Mesenchymal stem cell (in vitro differentiated cells and primary cell): ENCODE measurements at places on chromosomes 3 and 15.

DNA sequence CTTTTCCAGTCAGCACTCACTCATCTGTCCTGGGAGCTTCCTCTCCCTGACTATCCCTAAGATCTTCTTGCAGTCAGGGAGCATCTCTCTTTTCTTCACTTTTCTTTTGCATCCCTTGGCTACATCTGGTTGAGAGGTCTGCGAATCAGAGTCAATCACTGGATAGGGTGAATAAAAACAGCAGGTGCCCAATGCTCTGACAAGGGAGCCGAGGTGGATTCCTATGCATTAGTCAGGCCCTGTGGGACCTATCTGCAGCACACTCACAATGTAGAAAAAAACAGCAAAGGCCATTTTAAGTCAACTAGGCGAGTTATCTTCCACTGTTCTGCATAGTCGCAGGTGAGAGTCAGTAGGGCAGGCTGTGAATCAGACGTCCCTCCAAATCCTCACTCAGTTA is 35.5 kb downstream of the DZIP1L start:
- H3K4me1 ChIP-seq: peaks cover 41% of the 10 kb centered on the region
- no peak overlapping the region for H3K4me3 ChIP-seq
- peak overlapping the region; percentile 93 for H3K27ac ChIP-seq

- DNase-seq: no peak
- H3K4me3 ChIP-seq: no peak overlapping the region
- no peaks in the 10 kb centered on the region for H3K4me1 ChIP-seq
- H3K27me3 ChIP-seq: no peaks in the 10 kb centered on the region
These were observed 135.7 kb upstream of the RAD18 start for GRCh38 chr3:9098716-9099675.

GRCh38 chr3:107142171-107142570 is 235.1 kb upstream of the CCDC54 start:
- no peak for DNase-seq
- H3K36me3 ChIP-seq: no peaks in the 10 kb centered on the region
- H3K27me3 ChIP-seq: no peaks in the 10 kb centered on the region
- H3K27ac ChIP-seq: no peak overlapping the region
- H3K4me3 ChIP-seq: no peak overlapping the region

DNA sequence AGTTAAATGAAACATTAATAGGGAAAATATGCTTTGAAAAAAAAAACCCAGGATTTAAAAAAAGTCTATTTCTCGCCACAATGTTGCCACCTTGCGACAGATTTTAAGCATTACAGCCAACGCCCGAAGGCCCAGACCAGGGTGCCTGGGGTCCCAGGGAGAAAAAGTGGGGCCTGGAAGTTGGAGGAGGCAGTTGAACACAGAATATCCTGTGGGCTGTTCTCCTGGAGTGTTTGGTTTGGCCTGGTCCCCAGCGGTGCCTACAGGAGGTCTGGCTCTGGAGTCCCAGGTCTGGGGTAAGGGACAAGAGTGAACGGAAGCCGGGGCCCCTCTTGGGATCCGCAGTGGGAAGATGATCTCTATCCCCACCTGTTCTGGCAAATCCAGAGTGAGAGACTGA is 3.4 kb downstream of the RNU6-1 start:
- no peaks in the 10 kb centered on the region for H3K36me3 ChIP-seq
- no peak for DNase-seq
- peaks cover 29% of the 10 kb centered on the region for H3K4me1 ChIP-seq
- H3K27me3 ChIP-seq: peaks cover 60% of the 10 kb centered on the region
- no peak overlapping the region for H3K4me3 ChIP-seq

GRCh38 chr15:71975816-71976150 is 142.2 kb downstream of the MYO9A start:
- H3K4me3 ChIP-seq: no peak overlapping the region
- H3K27me3 ChIP-seq: no peaks in the 10 kb centered on the region
- no peak overlapping the region for H3K27ac ChIP-seq
- DNase-seq: no peak

DNA sequence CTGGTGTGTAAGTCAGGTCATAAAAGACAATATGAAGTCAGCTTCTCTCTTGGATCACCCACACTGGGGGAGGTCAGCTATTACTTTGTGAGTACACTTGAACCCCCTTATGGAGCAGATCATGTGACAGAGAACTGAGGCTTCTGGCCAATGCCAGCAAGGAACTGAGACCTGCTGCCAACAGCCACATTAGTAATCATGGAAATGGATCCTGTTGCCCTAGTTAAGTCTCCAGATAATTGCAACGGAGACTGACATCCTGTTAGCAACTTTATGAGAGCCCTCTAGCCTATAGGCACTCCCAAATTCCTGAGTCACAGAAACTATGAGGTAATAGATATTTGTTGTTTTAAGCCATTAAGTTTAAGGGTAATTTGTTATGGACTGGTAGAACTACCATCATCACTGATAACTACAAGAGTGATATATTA is 110.4 kb upstream of the GMNC start:
- DNase-seq: peak; percentile 4
- H3K27me3 ChIP-seq: no peaks in the 10 kb centered on the region
- no peaks in the 10 kb centered on the region for H3K4me1 ChIP-seq

- H3K36me3 ChIP-seq: no peaks in the 10 kb centered on the region
- peaks cover 2% of the 10 kb centered on the region for H3K4me1 ChIP-seq
- no peak overlapping the region for H3K27ac ChIP-seq
- H3K27me3 ChIP-seq: no peaks in the 10 kb centered on the region
- H3K4me3 ChIP-seq: no peak overlapping the region
These were observed 742.3 kb upstream of the CBLB start for GRCh38 chr3:106611116-106611515.

GRCh38 chr3:168517249-168518071 is 421.7 kb upstream of the GOLIM4 start:
- no peak overlapping the region for H3K4me3 ChIP-seq
- DNase-seq: no peak
- H3K4me1 ChIP-seq: no peaks in the 10 kb centered on the region
- no peaks in the 10 kb centered on the region for H3K36me3 ChIP-seq

GRCh38 chr15:52255008-52255407 is 40.6 kb downstream of the MYO5C start:
- no peaks in the 10 kb centered on the region for H3K27me3 ChIP-seq
- H3K27ac ChIP-seq: no peak overlapping the region
- no peaks in the 10 kb centered on the region for H3K36me3 ChIP-seq
- peaks cover 25% of the 10 kb centered on the region for H3K4me1 ChIP-seq
- H3K4me3 ChIP-seq: no peak overlapping the region

GRCh38 chr15:33113666-33114373 is 80.7 kb downstream of the FMN1 start:
- H3K4me1 ChIP-seq: no peaks in the 10 kb centered on the region
- no peaks in the 10 kb centered on the region for H3K27me3 ChIP-seq
- no peaks in the 10 kb centered on the region for H3K36me3 ChIP-seq
- no peak for DNase-seq
- no peak overlapping the region for H3K4me3 ChIP-seq

DNA sequence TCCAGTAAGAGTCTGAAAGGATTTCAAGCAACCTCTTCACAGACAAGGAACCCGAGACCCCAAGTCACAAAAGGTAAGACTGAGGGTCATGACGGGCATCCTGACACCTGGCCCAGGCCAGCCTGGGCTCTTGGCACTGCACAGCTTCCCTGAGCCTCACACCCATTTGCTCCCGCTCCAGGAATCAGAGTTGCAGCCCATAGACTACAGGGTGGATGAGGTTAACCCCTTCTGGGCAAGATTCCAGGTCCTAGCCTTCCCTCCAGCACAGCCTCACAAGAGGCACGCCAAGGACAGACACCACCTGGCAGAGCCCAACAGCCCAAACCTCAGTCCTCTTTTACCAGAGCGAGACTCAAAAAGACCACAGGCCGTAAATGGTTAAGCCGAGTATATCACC is 36.2 kb downstream of the RBPMS2 start:
- H3K27me3 ChIP-seq: peaks cover 15% of the 10 kb centered on the region
- H3K4me1 ChIP-seq: peaks cover 11% of the 10 kb centered on the region
- no peak for DNase-seq
- H3K4me3 ChIP-seq: no peak overlapping the region
- H3K36me3 ChIP-seq: no peaks in the 10 kb centered on the region

DNA sequence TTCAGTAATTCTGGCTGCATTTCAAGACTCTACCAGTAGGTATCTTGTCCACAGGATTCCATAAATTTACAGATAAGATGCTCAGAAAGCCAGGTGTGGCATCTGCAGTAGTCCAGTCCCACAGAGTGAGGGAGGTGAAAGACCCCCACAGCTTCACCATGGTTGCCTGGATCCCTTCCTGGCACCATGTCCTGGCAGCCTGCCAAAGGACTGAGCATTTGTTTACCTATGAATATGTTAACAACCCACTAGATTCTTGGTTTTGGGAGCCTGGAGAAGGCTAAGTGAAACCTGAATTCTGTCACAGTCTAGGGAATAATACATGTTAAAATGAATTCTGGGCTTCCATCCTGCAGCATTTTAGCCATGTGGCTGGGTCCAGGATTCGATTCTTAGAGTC is 14.9 kb downstream of the CHST2 start:
- peak overlapping the region; percentile 51 for H3K27ac ChIP-seq
- H3K36me3 ChIP-seq: no peaks in the 10 kb centered on the region
- H3K27me3 ChIP-seq: no peaks in the 10 kb centered on the region
- no peak overlapping the region for H3K4me3 ChIP-seq

GRCh38 chr3:172478116-172478515 is 29.9 kb upstream of the GHSR start:
- no peaks in the 10 kb centered on the region for H3K36me3 ChIP-seq
- H3K4me1 ChIP-seq: no peaks in the 10 kb centered on the region
- no peak for DNase-seq
- H3K27me3 ChIP-seq: no peaks in the 10 kb centered on the region

GRCh38 chr15:86855307-86856291 is 775.9 kb downstream of the AGBL1 start:
- no peaks in the 10 kb centered on the region for H3K36me3 ChIP-seq
- H3K27ac ChIP-seq: no peak overlapping the region

- no peak overlapping the region for H3K4me3 ChIP-seq
- peaks cover 36% of the 10 kb centered on the region for H3K4me1 ChIP-seq
- no peaks in the 10 kb centered on the region for H3K27me3 ChIP-seq
- H3K27ac ChIP-seq: no peak overlapping the region
- H3K36me3 ChIP-seq: no peaks in the 10 kb centered on the region
These were observed 45.4 kb upstream of the CTSH start for GRCh38 chr15:78990278-78990677.

DNA sequence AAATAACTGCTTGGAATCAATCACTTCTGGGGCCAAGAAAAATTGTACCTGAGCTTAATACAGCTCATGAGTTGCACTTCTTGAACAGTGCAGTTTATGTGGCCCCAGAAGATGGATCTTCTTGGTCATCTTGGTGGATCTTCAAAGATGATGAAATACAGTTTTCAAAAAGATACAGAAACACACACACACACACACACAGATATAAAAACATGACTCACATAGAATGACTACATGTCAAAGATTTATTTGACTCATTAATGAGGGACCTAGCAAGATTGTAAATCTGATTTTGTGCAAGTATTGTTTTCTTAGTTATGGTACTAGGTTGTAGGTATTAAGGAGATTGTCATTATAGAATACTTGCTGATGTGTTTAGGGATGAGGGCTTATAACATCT is 32.6 kb downstream of the PDCD6IP start:
- H3K27ac ChIP-seq: no peak overlapping the region
- H3K4me1 ChIP-seq: no peaks in the 10 kb centered on the region
- H3K36me3 ChIP-seq: peaks cover 76% of the 10 kb centered on the region
- no peak for DNase-seq
- H3K27me3 ChIP-seq: no peaks in the 10 kb centered on the region

GRCh38 chr3:177338697-177339219 is 141.5 kb upstream of the TBL1XR1 start:
- no peaks in the 10 kb centered on the region for H3K36me3 ChIP-seq
- H3K4me1 ChIP-seq: peaks cover 4% of the 10 kb centered on the region
- peak; percentile 57 for DNase-seq
- H3K27ac ChIP-seq: no peak overlapping the region
- H3K27me3 ChIP-seq: no peaks in the 10 kb centered on the region
- no peak overlapping the region for H3K4me3 ChIP-seq

- peak; percentile 83 for DNase-seq
- H3K27me3 ChIP-seq: no peaks in the 10 kb centered on the region
- H3K27ac ChIP-seq: no peak overlapping the region
- peaks cover 31% of the 10 kb centered on the region for H3K36me3 ChIP-seq
- peaks cover 63% of the 10 kb centered on the region for H3K4me1 ChIP-seq
These were observed 29.5 kb downstream of the CCDC12 start for GRCh38 chr3:46946856-46947545.

- H3K27me3 ChIP-seq: no peaks in the 10 kb centered on the region
- no peaks in the 10 kb centered on the region for H3K36me3 ChIP-seq
- no peaks in the 10 kb centered on the region for H3K4me1 ChIP-seq
- H3K27ac ChIP-seq: no peak overlapping the region
These were observed 454.1 kb upstream of the BCHE start for GRCh38 chr3:166291186-166291955.

GRCh38 chr3:44923632-44924456 is 49.4 kb downstream of the TGM4 start:
- DNase-seq: no peak
- no peak overlapping the region for H3K27ac ChIP-seq
- H3K4me3 ChIP-seq: no peak overlapping the region
- no peaks in the 10 kb centered on the region for H3K27me3 ChIP-seq
- peaks cover 48% of the 10 kb centered on the region for H3K36me3 ChIP-seq

DNA sequence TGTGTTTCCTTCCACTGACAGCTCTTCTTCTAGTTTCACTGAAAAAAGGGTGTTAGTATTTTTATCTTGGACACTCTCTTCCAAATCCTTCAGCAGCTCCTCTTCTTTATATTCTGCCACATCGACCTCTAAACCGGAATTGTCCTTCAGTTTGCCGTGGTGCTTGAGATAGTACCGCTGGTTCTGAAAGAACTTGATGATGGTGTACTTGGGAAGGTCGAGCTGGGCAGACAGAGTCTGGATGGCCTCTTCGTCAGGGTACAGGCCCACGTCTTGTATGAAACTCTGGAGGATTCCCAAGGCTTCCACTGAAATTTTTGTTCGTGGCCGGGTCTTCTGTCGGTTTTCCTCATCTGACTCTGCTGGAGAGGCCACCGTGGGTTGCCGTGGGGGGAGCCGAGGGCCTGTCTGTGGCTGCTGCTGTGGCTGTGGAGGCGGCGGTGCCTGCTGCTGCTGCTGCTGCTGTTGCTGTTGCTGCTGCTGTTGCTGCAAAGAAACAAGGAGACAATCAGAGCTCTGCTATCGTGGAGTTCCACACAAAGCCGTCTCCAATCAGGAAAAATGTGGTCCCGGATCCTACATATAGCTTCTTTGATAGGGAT is 75.8 kb downstream of the SATB1 start:
- H3K36me3 ChIP-seq: peaks cover 5% of the 10 kb centered on the region
- no peak for DNase-seq
- no peak overlapping the region for H3K27ac ChIP-seq
- no peak overlapping the region for H3K4me3 ChIP-seq
- H3K4me1 ChIP-seq: no peaks in the 10 kb centered on the region

DNA sequence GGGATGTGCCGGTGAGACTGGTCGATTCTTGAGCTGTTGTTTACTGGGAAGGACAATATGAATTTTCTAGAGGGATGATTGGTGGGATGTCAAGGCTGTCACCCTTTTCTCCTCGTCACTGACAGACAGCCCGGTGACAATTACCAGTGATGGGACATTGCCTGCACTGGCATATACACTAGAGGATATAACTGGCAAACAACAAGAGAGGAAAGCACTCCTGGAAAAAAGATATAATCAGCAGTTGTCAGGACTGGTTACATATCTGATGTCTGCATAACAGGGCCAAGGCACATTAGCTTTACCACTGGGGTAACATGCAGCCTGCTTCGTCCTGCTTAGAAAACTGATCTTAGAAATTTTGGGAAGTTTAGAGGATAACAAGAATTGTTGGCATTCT is 131.1 kb downstream of the ROBO2 start:
- DNase-seq: no peak
- no peak overlapping the region for H3K4me3 ChIP-seq
- H3K27ac ChIP-seq: no peak overlapping the region
- no peaks in the 10 kb centered on the region for H3K27me3 ChIP-seq
- H3K4me1 ChIP-seq: no peaks in the 10 kb centered on the region
- H3K36me3 ChIP-seq: no peaks in the 10 kb centered on the region

GRCh38 chr15:74179101-74179841 is 5.8 kb downstream of the ISLR start:
- H3K27me3 ChIP-seq: no peaks in the 10 kb centered on the region
- H3K4me1 ChIP-seq: peaks cover 65% of the 10 kb centered on the region
- peak overlapping the region; percentile 9 for H3K4me3 ChIP-seq
- H3K36me3 ChIP-seq: peaks cover 14% of the 10 kb centered on the region
- peak overlapping the region; percentile 68 for H3K27ac ChIP-seq
